ENCODE measurements at places on chromosomes 12 and 14.

DNA sequence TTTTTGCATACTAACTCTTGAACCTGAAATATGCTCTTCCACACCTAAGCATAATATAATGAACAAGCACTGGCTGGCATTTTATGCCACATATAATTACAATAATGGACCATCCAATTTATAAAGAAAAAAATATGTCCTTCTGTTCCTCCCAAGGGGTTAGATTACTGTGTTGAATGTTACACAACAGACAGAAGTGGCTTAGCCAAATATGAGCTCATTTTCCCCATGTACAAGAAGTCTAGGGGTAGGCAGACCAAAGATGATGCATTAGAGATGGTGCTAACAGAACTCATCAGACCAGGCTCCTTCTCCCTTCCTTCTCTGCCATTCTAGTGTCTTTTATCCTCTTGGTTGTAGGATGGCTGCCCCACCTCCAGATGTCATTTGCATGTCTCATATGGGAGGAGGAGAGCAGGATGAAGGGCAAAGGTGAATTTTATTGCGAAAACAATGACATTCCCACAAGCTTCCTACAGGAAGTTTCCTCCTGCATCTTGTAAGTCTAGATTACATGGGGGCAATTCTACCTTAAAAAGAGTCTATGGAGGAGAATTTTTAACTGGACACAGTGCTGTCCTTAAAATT lies 43.9 kb upstream of the SLC2A13 start:
- no peak for DNase-seq

DNA sequence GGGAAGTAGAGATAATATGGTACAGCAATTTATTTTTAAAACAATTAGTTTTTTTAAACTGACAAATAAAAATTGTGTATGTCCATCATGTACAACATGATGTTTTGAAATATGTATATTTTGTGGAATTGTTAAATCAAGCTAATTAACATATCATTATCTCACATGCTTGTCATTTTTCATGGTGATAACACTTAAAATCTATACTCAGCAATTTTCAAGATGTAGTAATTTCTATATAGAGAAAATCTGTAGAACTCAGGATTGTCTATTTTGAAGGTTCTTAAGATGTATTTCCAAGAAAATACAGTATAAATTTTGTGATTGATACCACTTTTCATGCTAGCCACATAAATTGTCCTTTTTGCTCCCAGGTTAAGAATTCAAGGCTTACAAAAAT lies 247.1 kb downstream of the FBXL14 start:
- DNase-seq: no peak

- DNase-seq: no peak
These were observed 148.8 kb downstream of the ADGRD1 start for GRCh38 chr12:131102493-131102931.

- no peak for DNase-seq
These were observed 154.0 kb downstream of the DAD1 start for GRCh38 chr14:22434901-22435550.

DNA sequence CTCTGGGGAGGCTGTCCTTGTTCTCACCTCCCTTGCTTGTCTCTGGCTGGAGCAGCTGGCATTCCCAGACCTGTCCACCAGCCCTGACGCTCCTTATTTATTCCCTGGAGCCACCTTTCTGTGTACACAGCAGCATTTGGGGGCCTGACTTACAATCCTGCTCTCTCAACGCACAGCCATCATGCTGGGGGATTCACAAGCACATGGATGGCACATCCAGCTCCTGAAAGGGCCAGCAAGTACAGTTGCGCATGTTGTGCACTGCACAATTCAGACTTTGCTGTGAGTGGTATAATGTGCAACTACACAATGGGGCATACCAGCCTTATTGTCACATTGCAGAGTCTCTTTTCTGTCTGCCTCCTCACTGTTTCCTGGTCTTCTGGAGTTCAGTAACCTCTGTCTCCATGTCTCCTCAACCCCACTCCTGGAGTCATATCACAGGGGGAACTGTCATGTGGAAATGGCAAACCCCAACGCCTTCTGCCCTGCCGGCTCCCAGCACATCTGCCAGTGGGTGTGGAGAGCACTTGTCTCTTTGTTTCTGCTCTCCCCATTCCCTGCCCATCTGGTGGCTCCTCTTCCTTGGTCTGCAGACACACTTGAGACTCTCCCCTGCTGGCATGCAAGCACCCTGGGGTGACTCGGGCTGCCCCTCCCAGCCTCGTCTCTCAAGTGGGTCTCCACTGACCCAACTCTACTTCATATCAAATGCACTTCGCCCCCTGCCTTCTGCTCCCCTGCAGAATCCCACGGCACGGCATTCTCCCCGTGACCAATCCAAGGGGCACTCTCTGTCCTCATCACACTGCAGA lies 41.2 kb upstream of the MEG3 start:
- DNase-seq: no peak

GRCh38 chr14:104361101-104361591 lies 218.4 kb upstream of the C14orf180 start:
- no peak for DNase-seq

DNA sequence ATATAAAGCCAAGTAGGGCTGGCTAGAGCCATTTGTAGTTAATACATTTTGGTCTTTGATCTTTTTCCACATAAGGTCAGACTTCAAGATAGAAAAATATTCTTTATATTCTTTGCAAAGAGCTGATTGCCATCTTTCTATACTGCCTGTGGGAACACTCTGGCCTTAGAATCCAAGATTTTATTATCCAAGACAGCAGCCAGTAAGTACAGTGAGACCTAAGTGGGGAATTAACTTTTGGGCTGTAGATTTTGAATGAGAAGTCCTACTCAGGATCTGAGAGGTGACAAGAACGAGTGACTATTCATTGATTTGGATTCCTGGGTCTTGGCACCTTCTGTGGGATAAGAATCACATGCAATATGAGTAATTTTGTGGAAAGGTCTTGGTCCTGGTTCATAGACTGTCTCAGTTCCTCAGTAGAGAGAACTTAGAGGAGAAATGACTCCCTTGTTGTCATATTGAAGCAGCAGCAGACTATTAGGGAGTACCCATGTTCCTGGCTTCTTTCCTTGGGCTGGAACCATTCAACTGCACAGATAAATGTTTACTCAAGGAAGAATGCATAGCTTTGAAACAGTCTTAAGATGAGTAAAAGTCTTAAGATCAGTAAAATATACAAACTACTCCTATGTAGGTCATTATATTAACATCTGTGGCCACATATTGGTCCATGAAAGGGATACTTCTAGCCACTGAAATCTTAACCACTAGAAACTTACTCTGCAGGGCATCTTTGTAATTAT lies 353.8 kb downstream of the RAD51B start:
- DNase-seq: no peak

DNA sequence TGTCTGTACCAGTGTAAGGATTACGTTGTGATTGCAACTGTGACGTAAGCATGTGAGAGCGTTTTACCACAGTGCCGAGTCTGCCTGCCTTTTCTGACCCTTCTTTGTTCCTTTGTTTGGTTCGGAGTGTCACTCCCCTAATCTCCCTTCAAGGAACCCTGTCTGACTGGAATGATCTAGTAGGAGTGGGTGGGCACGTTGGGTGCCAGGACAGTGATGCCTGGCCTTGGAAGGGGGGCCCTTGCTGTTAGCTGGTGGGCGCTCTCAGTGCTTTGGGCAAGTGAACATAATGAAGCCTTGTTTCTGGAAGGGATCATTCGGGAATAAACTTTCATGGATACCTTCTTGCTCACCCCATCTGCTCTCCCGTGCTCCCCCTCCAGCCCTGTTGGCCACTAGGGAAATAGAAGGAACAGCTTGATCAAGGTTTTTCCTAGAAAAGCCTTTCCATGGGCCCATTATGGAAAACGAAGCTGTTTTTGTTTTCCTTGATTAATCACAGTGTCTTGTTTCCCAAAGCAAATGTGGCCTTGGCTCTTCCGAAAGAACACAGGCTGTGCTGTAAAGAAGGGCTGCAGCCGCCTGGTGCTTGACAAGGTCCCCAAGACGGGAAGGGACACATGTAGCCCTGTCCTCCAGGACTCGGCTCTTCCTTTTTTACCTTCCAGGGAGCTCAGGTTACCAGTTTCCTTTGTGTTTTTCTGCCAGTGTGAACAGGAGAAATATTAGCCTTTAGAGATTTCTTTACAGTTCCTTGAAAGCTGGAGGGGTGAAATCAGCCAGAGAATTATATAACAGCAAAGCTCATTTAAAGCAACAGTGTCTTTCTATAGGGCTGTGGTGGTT lies 215.5 kb downstream of the CRADD start:
- DNase-seq: no peak

DNA sequence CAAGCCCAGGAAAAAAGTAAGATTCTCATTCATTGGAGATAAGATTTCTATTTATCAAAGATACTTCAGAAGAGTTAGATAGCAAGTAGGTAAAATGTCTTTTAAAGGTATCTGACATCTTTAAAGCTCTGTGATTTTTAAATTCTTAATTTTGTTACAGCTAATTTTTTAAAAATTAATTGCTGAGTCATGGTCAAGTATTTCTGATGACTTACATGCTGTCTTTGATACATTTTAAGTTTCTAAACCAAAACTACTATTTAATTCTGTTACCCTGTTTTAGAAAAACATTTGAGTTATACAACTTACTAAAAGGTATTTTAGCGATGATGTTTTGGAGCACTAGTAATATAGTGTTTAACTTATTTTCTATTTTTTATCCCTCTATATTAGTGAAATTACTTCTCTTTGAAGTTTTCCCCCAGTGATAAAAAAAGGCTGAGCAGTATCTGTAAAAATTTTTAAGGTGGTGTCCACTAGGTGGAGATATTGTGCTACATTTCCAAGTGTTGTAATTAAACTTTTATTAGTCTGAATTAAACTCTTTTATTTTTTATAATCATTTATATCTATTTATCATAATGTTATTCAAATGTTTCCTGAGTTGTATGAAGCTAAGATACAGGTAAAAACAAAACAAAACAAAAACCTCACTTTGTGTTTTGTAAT lies 11.5 kb downstream of the ALG10 start:
- DNase-seq: no peak

- no peak for DNase-seq
These were observed 54.4 kb upstream of the KCNA1 start for GRCh38 chr12:4855121-4855924.

GRCh38 chr14:93343266-93343665 lies 3.7 kb upstream of the COX8C start:
- no peak for DNase-seq

GRCh38 chr12:99605-100004 lies 33.0 kb downstream of the IQSEC3 start:
- no peak for DNase-seq

DNA sequence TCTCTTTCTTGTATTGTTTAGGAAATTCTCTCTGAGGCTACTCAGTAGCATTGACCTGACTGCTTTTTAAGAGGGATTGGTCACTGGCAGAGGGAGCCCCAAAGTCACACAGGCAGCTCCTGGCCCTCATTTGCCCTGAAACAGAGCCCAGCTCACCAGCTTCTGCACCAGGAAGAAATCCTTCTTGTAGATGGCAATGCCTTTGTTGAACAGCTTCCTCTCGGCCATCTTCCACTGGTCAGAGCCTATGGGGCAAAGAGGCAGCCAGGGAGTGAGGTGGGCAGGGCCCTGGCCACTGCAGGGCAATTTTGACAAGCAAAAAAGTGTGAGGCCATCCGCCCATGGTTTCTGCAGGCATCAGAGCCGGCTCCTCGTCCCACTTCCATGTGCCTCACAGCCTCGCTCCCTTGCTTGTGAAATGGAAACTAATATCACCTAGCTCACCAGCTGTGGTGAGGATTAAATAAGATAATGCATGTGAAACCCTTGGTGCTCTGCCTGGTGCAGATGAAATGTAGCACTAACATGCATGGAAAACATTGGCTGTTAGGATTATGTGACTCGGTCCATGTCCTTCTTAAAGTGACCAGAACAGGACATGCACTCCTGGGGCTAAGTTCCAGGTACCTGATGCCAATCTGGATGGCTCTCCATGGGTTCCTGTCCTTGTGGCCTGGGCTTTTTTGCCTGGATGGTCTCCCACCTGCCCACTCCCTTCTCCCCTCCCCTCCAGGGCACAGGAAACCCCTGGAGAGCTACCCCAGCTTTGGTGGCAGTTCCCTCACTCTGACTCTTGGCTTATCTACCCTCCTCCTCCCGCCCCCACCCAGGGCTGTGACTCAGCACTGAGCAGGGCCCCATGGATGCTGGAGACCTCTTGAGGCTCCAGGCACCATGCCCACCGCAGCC lies 11.2 kb upstream of the PNMA1 start:
- DNase-seq: no peak

DNA sequence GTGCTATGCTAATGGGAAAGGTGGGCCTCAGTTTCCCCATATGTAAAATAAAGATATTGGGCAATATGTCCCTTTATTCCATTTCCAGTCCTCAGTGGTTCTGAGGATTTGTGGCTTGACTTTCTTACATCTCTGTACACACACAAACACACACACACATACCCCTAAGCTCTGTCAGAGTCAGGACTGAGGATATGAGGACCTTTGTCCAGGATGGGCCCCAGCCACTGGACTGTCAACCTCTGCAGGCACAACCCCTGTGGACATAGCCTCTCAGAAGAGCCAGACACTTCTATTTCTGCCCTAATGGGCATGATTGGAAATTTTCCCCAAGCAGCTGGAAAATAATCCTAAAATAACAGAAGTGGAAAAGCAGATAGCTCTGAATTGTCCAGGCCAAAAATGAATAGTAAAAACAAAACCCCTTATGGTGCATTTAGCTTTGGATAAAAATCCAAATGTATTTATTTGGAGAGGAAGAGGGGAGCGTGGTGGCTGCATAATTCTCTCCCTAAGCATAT lies 50.2 kb downstream of the RIN3 start:
- no peak for DNase-seq

- DNase-seq: no peak
These were observed 13.3 kb downstream of the USP44 start for GRCh38 chr12:95538006-95538405.

GRCh38 chr14:43449291-43449690 lies 1057.8 kb downstream of the FSCB start:
- DNase-seq: no peak

DNA sequence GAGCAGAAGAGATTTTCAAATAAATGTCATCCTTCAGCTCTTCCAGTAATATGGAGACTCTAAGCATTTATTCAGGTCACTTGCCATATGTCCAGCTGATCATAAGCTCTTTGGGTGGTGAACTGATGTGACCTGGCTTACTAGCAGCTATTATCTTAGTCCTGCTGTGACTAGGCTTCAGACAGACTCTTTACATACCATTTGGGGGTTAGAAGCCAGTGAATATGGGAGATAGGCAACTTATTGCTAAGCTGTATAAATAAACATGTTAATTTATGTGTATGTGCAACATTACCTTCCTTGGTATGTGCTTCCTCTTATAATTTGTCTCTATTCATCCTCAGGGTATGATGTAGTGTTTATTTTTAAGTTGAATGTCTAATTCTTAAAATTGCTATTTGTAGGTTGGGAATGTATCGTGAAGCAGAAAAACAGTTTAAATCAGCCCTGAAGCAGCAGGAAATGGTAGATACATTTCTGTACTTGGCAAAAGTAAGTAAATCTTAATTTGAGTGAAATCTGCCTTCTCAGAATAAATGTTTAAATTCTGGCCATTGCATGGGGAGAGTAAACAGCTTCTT lies 32.4 kb downstream of the TTC8 start:
- DNase-seq: no peak

DNA sequence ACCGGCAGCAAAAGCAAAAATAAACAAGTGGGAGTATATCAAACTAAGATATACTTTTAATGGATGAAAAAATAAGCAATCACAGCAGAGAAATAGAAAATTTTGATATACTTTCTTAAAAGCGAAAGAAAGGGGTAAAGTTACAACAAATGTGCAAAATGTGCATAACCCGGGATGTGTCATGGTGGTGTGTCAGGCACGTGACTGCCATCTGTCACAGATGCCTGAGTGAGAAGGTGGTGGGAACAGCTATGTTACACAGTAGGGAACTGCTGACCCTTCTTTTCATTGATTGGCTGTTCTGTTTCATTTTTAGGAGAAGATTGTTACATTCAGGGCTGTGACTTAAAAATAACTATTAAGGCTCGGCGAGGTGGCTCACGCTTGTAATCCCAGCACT lies 168.1 kb upstream of the PELI2 start:
- DNase-seq: no peak
